ENCODE measurements at places on chromosomes 13 and 19.

- H3K36me3 ChIP-seq = no peaks in the 10 kb centered on the region
- H3K4me3 ChIP-seq = no peak overlapping the region
- no peaks in the 10 kb centered on the region for H3K27me3 ChIP-seq
- H3K4me1 ChIP-seq = peaks cover 6% of the 10 kb centered on the region
- no peak for DNase-seq
These were observed 5.7 kb downstream of the HOOK2 start for GRCh38 chr19:12769689-12770088.

- no peak for DNase-seq
- no peaks in the 10 kb centered on the region for H3K4me1 ChIP-seq
- H3K27ac ChIP-seq = no peak overlapping the region
- H3K36me3 ChIP-seq = no peaks in the 10 kb centered on the region
- no peak overlapping the region for H3K4me3 ChIP-seq
These were observed 1.9 kb downstream of the TEX26 start for GRCh38 chr13:30934381-30934780.

GRCh38 chr13:110474713-110475112 lies 86.8 kb downstream of the RAB20 start:
- peaks cover 9% of the 10 kb centered on the region for H3K36me3 ChIP-seq
- H3K4me1 ChIP-seq = no peaks in the 10 kb centered on the region
- no peak for DNase-seq
- no peak overlapping the region for H3K27ac ChIP-seq

- H3K4me3 ChIP-seq = peak overlapping the region; percentile 83
- H3K36me3 ChIP-seq = peaks cover 8% of the 10 kb centered on the region
- peaks cover 10% of the 10 kb centered on the region for H3K4me1 ChIP-seq
- peak; percentile 55 for DNase-seq
- peak overlapping the region; percentile 86 for H3K27ac ChIP-seq
These were observed 588 bp upstream of the DPY19L3 start for GRCh38 chr19:32404933-32405430.

- H3K27me3 ChIP-seq = peaks cover 13% of the 10 kb centered on the region
- no peak overlapping the region for H3K4me3 ChIP-seq
- H3K27ac ChIP-seq = no peak overlapping the region
- H3K36me3 ChIP-seq = no peaks in the 10 kb centered on the region
- H3K4me1 ChIP-seq = peaks cover 7% of the 10 kb centered on the region
- DNase-seq = no peak
These were observed 40.0 kb upstream of the POU2F2 start for GRCh38 chr19:42172261-42172660.

DNA sequence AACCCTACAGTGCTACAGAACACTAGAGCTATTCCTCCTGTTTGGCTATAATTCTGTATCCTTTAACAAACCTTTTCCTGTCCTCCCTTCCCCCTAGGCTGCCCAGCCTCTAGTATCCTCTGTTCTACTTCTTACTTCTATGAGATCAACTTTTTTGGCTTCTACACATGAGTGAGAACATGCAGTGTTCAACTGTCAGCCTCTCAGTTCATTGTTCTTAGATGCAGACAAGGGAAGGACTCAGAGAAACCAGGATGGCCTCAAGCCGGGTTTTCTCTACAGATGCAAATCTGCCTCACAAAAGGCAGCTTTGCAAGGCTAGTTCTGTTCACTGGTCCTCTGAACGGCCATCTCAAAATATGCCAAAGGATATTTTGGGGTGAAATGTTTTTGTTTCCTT lies 18.4 kb downstream of the AMER2 start:
- no peaks in the 10 kb centered on the region for H3K36me3 ChIP-seq
- DNase-seq = no peak

DNA sequence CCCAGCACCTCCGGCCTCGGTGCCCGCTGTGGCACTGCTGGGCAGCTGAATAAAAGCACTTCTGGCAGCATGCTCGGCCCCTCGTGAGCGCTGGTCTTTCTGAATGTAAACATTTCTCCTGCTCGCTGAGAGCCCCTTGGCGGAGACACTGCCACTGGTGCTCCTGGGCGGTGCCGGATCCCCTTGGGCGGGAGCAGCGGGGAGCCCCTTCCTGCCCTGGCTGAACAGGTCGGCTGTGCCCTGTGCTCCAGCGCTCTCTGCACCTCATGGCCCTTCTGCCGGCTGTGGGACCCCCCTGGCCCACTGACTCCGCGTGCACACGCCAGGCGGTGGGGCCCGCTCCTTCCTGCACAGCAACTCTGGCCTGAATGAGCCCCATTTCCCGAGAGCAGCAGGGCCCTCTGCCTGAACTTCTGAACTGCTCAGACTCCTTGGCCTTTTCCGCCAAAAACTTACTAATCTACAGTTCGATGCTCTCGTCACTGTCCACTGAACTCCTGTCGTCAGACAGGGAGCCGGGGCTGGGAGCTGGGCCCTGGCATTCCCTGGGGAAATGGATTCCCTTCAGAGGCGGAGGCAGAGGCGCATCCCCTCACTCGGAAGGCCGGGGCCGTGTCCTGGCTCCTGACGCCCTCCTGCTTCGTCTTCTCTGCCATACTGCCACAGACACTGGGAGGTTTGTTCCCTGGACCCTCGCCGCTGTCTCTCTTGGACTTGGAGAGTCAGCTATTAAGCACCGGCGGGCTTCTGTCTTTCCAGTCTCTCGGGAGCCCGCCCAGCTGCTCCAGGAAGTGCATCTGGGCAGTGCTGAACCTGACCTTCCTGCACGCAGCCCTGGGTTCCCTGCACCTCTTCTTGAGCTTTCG lies 14.2 kb downstream of the RB1 start:
- H3K27me3 ChIP-seq = no peaks in the 10 kb centered on the region
- H3K4me1 ChIP-seq = no peaks in the 10 kb centered on the region
- H3K27ac ChIP-seq = no peak overlapping the region
- no peak overlapping the region for H3K4me3 ChIP-seq

GRCh38 chr13:46101484-46102254 lies 3.2 kb downstream of the CPB2 start:
- no peak overlapping the region for H3K27ac ChIP-seq
- no peak for DNase-seq
- no peaks in the 10 kb centered on the region for H3K4me1 ChIP-seq
- H3K36me3 ChIP-seq = no peaks in the 10 kb centered on the region
- no peak overlapping the region for H3K4me3 ChIP-seq

DNA sequence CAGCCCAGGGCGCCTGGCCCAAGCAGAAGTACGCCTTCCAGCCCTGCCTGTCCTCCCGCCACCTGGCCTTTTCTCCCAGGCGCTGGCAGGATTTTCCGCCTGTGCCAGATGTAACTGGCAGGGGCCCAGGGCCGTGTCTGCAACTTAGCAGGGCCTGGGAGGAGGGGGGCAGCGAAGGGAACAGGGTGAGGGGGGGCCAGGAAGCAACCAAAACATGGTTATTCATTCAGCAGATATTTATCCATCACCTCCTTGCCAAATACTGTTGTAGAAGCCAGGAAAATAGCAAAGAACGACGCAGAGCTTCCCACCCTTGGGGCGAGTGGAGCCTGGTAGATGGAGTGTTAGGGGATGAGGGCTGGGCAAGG lies 5.6 kb downstream of the TLE6 start:
- DNase-seq = peak; percentile 86
- peak overlapping the region; percentile 25 for H3K27ac ChIP-seq
- H3K36me3 ChIP-seq = no peaks in the 10 kb centered on the region
- H3K27me3 ChIP-seq = no peaks in the 10 kb centered on the region

GRCh38 chr19:1774989-1775772 lies 21.9 kb downstream of the ONECUT3 start:
- DNase-seq = peak; percentile 26
- no peaks in the 10 kb centered on the region for H3K4me1 ChIP-seq
- H3K36me3 ChIP-seq = no peaks in the 10 kb centered on the region
- H3K27ac ChIP-seq = no peak overlapping the region
- peaks cover 80% of the 10 kb centered on the region for H3K27me3 ChIP-seq
- no peak overlapping the region for H3K4me3 ChIP-seq

DNA sequence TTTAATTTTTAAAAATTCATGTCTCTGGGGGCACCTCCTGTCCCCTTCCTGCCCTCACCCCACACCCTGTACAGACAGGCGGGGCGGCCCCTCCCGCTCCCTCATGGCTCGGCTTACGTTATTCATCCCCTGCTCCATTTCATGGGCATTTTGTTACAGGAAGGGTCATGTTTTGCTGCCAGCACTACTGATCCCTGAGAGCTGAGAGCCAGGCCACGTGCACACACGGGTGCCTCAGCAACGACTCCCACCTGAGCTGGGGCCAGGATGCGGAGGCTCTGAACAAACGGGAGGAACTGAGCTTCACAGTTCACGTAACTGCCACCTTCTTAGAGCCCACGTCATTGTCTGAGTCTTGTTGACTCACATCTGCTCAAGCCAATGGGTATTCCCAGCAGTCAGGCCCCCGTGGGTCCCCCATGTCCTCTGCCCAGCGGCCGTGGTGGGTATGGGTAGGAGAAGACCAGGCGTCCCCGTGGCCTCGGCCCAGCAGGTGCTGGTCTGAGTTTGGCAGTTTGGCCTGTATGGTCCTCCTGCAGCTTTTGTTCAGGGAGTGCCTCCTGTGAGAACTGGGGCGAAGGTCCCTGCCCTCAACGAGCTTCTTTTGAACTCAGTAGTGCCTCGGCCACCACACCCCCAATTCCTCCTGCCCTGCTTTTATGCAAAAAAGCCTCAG lies 16.4 kb upstream of the TMEM255B start:
- no peak for DNase-seq
- H3K4me3 ChIP-seq = no peak overlapping the region
- no peaks in the 10 kb centered on the region for H3K27me3 ChIP-seq
- no peaks in the 10 kb centered on the region for H3K4me1 ChIP-seq
- H3K27ac ChIP-seq = no peak overlapping the region

DNA sequence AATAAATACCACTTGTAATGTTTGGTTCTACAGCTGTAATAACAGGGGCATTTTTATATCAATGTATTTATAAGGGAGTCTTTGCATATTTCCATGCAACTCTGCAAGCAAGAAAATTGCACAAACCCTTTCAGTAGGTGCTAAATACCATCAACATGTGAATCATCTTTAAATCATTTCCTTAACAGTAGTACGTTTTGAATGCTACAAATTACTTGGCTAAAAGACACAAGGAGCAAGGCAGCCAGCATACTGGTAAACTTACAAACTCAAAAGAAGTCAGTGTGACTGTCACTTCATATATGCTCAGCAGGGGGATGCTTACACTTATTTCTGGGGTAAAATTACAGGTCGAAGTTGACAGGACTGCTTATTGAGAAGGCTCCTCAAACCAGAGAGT lies 402.4 kb downstream of the EFNB2 start:
- H3K36me3 ChIP-seq = no peaks in the 10 kb centered on the region
- no peaks in the 10 kb centered on the region for H3K27me3 ChIP-seq
- no peak overlapping the region for H3K4me3 ChIP-seq
- peak; percentile 78 for DNase-seq

DNA sequence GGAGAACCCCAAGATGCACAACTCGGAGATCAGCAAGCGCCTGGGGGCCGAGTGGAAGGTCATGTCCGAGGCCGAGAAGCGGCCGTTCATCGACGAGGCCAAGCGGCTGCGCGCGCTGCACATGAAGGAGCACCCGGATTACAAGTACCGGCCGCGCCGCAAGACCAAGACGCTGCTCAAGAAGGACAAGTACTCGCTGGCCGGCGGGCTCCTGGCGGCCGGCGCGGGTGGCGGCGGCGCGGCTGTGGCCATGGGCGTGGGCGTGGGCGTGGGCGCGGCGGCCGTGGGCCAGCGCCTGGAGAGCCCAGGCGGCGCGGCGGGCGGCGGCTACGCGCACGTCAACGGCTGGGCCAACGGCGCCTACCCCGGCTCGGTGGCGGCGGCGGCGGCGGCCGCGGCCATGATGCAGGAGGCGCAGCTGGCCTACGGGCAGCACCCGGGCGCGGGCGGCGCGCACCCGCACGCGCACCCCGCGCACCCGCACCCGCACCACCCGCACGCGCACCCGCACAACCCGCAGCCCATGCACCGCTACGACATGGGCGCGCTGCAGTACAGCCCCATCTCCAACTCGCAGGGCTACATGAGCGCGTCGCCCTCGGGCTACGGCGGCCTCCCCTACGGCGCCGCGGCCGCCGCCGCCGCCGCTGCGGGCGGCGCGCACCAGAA lies 1.1 kb downstream of the SOX1 start:
- no peaks in the 10 kb centered on the region for H3K36me3 ChIP-seq
- no peak overlapping the region for H3K4me3 ChIP-seq
- peaks cover 73% of the 10 kb centered on the region for H3K27me3 ChIP-seq
- H3K4me1 ChIP-seq = no peaks in the 10 kb centered on the region

DNA sequence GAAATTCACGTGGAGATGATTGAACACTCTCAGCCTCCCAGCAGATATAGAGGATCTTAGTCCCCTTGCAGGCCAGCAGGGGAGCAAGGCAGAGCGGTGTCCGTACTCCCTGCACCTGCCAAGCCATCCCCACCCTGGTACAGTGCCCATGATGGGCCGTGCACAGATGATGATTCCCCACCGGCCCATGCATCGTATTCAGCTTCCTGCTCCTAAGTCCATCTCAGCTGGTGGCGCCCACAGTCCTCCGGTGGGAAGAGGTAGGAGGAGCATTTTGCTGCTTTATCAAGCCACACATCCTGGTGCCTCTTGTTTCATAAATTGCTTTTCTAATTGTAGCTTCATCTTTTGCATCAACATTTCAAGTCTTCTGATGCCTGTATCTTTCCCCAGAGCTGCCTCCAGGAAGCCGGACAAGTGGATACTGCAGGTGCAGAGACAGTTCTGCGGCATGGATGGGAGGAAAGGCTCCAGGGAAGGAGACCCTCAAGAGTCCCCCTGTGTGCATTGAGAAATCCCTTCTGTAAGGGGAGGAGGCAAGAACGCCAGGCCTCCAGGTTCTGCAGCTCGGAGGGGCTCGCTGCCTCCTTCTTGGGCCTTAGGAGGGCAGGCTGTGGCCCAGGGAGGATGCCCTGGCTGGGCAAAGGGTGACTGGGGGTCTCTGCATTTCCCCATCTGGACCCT lies 55.3 kb downstream of the F2RL3 start:
- no peak overlapping the region for H3K27ac ChIP-seq
- DNase-seq = no peak
- no peak overlapping the region for H3K4me3 ChIP-seq
- no peaks in the 10 kb centered on the region for H3K4me1 ChIP-seq

GRCh38 chr13:35630551-35631275 lies 154.2 kb upstream of the MAB21L1 start:
- DNase-seq = peak; percentile 88
- H3K27me3 ChIP-seq = no peaks in the 10 kb centered on the region
- H3K4me1 ChIP-seq = peaks cover 9% of the 10 kb centered on the region
- H3K4me3 ChIP-seq = no peak overlapping the region
- no peak overlapping the region for H3K27ac ChIP-seq

DNA sequence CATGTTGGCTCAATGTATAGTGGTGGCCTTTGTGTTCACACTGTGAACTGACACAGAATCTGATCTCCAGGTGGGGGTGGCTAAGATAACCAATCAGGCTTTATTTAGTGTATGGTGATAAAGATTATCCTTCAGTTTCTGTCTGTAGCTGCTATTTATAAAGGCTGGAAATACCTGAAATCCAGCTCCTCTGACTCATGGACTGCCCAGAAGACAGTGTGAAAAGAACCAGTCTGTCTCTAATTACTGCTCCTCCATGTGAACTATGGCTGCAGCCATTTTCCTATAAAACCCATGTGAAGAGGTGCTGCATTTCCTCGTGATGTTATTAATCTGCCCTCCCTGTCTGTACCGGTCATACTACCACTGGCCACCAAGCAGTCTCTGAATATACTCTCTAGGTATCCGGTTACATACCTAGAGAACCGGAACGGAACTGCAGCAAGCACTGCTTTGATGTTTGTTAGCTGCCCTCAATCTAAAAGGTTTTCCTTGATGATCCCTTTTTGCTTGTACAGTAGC lies 238.0 kb downstream of the LHFPL6 start:
- H3K27me3 ChIP-seq = no peaks in the 10 kb centered on the region
- H3K27ac ChIP-seq = no peak overlapping the region
- H3K4me1 ChIP-seq = peaks cover 8% of the 10 kb centered on the region
- DNase-seq = peak; percentile 41
- H3K36me3 ChIP-seq = no peaks in the 10 kb centered on the region
